ENCODE measurements at places on chromosomes 4 and X.

DNA sequence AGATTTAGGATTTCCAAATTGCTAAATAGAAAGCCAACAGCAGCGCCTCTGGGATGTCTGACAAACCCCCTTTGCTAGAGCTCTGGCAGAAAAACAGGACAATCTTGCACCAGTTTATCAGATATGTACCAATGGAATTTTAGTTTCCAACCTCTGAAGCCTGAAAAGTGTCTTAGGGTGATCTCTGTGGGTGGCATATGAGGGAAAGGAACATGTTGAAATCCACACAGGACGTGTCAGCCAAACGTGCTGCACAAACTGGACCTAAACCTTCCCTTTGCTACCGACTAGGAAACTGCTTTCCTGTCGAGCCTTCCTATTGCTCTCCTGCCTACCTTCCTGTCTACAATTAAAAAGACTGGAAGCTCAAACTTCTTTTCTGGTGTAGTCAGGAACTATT, 53.5 kb downstream of the REELD1 start:
- no peak for DNase-seq

DNA sequence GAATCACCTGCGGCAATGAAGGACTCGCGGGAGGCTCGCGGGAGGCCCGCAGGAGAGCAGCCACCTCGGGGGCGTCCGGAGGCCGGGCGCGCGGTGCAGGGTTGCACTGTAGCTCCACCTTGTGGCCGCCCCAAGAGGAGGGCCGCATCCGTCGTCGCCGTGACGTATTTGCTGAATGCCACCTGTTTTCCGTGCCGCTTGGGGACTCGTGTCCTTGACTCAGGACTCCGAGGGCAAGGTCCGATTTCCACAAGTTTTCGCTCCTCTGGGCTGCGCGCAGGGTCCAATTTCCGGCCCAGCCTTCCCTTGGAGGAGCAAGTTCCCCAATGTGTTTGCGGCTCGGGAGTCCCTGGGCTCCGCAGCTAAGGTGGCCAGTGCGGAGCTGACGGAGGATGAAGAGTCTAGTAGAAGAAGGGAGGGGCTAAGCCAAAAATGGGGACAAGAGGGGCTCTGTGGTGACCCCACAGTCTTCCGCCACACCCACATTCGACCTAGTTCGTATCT, 10.7 kb upstream of the DLG3 start:
- DNase-seq, result peak; percentile 67

DNA sequence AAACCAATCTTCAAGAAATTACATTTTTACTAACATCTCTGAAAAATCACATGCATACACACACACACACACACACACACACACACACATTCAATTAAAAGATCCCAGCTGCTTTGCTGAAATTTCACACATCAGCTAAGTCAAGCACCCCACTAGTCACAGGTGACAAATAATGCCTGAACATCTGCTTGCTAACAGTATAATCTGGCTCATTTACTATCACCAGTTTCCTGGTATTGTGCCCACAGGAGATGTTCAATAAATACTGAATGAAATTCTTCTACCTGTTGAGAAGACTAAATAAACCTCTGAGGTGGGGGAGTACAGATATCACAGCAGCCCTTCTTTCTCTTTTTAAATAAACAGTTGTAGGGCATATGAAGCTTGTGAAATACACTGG, 994.0 kb downstream of the ARAP2 start:
- no peak for DNase-seq

GRCh38 chr4:175330652-175331051, 412.5 kb downstream of the ADAM29 start:
- DNase-seq, result no peak

DNA sequence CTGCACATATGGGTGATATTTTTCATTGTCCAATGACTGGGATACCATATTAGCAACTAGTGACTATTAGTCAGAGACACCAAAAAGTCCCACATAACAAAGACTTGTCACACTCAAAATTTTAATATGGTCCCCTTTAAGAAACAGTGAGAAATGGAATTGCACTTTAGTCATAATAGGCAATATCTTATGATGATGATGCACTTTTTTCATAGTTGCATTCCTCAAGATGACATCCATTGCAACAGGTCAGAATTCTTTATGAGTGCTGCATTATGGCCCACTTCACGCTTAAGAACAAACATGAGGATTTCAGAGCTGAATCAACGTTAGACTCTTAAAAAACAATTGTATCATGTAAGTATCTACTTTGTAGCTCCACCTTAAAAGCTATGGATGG, 608.4 kb upstream of the HTR2C start:
- DNase-seq, result no peak

DNA sequence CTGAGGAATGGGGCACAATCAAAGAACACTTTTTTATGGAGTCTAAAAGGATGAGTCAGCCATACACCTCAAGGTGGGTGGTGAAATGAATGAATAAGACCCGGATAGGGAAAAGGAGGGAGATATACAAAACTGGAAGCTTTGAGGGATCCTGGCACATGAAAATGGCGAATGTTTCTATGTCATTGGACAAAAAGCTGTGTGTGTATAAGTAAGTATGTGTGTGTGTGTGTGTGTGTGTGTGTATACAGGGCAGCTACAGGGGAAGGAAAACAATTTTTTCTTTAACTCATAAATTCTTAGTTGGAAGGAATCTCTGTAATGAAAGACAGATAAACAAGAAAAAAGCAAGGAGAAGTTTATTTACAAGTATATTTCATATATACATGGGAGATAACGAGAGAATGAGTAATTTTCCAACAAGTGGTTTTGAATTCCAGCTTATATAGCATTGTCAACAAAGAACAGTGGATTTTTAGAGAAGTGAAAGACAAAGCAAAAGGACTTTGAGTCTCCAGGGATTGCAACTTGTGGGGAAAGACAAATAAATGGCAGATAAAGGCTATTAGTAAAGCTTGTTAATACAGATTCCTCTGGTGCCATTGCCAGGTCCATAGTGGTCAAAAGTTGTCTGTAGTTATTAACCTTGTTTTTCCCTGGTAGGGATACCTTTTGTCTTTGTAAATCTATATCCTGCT, 99.7 kb downstream of the MMRN1 start:
- no peak for DNase-seq

DNA sequence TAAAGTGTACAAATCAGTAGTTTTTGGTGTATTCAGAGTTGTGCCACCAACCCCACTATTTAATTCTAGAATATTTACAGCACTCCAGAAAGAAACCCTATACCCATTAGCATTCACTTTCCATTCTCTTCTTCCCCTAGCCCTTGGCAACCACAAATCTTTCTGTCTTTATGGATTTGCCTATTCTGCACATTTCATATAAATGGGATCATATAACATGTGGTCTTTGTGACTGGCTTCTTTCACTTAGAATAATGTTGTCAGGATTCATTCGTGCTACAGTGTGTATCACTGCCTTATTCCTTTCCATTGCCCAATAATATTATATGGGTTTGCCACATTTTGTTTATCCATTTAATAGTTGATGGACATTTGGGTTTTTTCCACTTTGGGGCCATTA, 32.2 kb downstream of the SGMS2 start:
- no peak for DNase-seq

DNA sequence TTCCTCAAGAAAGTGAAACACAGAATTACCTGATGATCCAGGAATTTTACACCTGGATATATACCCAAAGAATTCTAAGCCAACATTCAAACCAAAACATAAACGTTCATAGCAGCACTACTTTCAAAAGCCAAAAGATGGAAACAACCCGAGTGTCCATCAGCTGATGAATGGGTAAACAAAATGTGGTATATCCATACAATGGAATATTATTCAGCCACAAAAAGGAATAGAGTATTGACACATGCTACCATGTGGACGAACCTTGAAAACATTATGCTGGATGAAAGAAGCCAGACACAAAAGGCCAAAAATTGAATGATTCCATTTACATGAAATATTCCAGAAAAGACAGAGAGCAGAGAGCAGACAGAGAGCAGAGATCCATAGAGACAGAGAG, 52.0 kb downstream of the IRF2 start:
- no peak for DNase-seq

GRCh38 chr4:72663828-72664227, 94.8 kb upstream of the ADAMTS3 start:
- no peak for DNase-seq

DNA sequence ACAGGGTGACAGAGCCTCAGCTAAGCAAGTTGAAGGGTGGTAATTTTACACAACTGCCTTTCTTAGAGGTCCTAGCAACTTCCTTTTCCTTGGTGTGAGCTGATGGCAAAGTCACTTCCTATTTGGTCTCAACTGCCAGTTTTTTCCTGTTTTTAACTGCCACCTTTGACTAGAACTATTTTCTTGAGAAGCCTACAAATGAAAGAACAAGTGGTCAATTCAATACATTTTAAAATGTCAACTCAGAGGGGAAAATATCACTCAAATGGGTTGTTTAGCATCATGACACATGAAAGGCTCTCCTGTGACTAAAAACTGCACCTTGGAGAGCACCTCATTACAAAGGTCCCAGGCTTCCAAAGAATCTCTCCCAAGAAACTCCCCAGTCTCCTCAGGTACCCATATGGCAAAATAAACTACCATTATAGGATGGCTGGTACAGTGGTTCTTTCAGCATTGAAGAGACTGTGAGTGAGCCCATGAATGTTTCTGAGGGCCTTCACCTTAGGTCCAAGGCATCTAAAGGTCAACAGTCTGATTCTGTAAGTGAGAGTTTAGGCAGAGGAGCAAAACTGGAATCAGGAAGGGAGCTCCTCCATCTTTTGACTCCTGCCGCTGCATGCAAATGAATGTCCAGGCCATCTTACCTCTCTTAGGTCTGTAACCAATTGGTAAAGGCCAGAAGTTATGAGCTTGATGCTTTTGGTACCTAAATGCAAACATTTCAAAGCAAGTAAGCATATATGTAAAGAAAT, 5.5 kb upstream of the STK26 start:
- DNase-seq, result no peak
